NCI-H2029 treated with DMSO at 0.1 percent for 48 hours (cell line): ENCODE measurements at places on chromosomes 7 and 10.

GRCh38 chr10:6580279-6581029, 378 bp upstream of the PRKCQ start:
- DNase-seq: no peak

DNA sequence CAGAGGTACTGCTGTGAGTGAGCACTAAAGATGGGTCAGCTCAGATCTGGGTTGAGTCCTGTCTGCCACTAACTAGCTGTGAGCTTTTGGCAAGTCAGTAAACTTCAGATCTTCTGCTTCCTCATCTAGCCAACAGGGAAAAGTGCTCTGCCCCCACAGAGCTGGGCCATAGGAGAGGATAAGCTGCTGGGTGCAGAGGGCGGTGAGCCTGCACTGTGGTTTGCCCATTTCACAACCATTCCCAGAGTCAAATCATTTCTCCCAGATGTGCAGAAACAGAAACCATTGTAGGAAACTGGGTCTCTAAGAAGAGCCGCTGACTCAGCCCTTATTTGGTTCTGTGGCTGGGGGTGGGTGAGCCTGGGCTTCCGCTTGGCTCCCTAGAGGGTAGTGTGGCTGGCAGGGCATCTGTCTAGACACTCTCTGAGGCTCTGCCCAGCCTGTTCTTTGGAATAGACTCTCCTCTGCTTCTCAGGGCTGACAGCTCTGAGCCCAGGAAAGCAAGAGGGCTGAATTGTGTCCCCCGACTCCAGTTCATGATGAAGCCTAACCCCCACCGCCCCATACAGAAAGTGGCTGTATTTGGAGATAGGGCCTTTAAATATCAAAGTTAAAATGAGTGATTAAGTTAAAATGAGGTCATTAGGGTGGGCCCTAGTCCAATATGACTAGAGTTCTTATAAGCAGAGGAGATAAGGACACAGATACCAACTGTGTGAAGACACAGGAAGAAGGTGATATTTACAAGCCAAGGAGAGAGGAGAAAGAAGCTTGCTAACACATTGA, 29.5 kb upstream of the ARHGAP22 start:
- no peak for DNase-seq

GRCh38 chr10:71589617-71590551, 129.7 kb downstream of the C10orf105 start:
- peak; percentile 43 for DNase-seq

DNA sequence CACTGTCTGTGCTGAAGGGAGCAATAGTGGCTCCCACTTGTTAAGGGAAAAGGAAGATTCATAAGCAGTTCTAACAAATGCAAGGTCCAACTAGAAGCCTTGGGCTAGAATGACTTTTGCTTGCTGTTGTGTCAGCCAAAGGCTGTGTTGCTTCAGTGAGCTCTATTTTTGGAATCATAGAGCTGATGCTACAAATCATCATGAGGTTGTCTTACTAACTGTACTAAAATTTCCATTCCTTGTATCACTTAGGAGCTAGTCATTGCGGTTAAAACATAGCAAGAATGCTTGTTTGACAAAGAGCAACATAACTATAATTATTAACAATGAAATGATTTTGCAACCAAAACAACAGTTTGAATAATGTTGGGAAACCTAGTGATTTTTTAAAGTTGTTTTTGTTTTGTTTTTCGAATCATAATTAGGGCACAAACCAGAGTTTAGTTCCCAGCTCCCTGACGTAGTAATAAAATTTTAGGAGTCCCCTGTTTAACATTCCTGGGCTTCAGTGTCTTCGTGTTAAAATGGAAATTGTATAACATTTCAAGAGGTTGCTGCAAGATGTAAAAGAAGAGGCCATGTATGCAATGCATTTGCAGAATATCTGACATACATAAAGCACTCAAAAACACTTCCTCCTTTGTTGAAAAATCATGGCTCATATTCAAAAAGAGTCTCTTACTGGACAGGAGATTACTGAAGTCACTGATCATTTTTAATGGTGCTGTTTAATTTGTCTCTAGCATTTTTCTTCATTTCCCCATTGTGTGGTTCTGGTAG, 183.4 kb downstream of the MACC1 start:
- no peak for DNase-seq

- DNase-seq: no peak
Observed at GRCh38 chr10:86438091-86438749, 71.6 kb upstream of the GRID1 start.

DNA sequence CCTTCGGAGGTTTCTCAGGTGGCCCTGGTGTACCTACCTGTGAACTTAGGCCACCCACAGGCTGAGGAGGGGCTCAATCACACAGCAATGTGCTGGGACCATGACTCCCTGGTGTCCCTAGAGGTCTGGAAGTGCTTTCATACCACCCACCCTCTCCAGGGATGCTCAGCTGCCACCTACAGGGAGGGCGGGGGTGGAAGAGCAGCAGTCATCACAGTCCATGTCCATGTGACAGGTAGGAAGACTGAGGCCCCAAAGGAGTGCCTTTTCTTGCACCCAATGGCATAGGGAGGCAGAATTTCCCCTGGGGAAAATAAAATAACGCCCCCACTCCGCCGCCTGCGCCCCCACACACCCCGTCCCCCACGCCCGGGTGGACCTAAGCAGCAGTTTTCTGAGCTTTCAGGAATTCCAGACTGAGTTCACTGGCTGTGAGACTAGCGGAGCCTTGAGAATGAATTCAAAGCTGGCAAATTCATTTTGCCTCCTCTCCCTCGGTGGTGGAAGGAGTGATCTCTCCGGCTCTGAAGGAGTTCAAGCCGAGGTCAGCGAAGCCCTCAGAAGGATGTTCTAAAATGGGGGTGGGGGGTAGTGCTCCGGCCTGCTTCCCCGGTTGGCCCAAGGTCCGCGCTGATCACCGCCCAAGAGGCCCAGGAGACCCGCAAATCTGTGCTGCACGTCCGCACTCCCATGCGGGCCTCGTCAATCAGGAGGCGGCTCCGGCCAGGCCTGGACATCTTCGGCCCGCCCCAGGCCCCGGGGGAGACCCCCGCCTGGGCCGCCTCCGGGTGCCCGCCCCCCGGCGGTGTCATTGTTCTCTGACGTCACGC, 2.1 kb upstream of the ZMIZ1 start:
- DNase-seq: no peak

DNA sequence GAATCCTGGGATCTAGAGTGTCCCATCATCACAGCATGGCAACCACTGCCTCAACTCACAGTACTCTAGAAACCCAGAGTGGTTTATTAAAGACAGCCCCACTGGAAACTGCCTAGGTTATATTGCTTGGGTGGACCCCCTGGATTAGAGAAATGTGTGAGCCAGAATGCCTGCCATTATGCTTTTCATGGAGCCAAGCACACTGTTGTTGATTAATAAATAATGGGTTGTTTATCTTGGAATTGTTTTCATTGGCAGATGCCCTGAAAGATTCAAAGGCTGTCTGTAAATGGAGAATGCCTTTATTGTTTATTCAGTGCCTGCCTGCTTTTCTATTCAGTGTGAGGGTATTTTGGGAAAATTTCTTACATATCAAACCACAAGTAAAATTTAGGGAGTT, 52.1 kb downstream of the GNAI1 start:
- no peak for DNase-seq

DNA sequence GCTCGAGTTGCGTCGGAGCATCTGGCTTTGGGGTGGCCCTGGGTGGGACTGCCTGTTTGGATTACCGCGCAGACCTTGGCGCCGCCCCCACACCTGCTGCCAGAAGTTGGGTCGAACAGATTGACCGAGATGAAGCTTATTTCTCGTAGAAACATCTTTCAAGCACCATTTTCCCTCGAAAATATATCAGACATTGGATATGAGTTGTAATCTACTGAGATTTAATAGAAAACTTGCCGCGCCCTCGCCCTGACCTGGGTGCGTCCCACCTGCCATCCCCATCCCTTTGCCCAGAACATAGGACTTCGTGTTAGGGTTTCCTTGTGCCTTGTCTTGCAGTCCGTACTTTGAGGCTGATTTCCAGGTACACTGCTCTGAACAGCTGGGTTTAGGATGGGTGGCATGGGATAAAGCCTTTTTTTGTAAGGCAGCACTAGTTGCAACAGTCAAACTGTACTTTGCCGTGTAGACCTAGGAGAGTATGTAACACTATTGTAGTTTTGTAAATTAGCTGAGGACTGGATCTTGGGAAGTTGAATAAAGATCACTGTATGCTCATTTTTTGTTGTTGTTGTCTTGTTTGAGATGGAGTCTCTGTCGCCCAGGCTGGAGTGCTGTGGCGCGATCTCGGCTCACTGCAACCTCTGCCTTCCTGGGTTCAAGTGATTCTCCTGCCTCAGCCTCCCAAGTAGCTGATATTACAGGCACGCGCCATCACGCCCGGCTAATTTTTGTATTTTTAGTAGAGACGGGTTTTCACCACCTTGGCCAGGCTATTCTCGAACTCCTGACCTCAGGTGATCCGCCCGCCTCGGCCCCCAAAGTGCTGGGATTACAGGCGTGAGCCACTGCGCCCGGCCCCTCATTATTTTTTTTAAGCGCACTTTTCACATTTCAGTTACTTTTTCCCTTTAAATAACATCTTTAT, 978 bp downstream of the OGDH start:
- DNase-seq: no peak

DNA sequence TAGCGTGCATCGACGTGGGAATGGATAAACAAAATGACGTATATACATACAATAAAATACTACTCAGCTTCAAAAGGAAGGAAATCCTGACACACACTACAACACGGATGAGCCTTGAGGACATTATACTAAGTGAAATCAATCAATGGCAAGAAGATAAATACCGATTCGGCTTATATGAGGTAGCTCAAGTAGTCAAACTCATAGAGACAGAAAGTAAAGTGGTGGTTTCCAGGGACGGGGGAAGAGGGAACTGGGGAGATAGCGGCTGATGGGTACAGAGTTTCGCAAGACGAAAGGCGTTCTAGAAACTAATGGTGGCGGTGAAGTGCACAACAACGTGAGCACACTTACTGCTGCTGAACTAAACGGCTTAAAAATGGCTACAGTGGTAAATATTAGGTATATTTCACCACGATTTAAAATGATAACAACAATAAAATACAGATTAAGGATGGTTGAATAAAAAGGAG, 516.7 kb downstream of the PARD3 start:
- no peak for DNase-seq

GRCh38 chr7:157634401-157635147, 297.8 kb downstream of the DNAJB6 start:
- no peak for DNase-seq

- DNase-seq: no peak
Observed at GRCh38 chr7:88789480-88790064, 6.0 kb downstream of the TEX47 start.

GRCh38 chr10:124993736-124994451, 52.0 kb downstream of the ZRANB1 start:
- DNase-seq: no peak

- no peak for DNase-seq
Observed at GRCh38 chr7:66016131-66016461, 34.1 kb upstream of the GUSB start.

DNA sequence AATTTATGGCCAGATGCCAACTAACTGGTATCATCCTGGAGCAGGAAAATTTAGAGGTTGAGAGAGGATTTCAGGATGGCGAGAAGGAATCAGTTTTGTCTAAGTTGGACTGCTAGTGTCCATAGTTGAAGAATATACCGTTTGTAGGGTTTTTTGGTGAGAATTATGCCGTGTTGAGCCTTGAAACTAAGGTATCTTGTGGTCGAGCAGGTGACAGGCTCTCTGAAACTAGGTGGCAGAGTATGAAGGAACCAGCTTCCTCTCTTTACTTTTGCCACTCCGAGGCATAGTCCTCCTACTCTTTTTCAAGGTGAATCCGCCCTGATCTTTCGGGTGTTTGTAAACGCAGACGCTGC, 9.7 kb downstream of the MDFIC start:
- DNase-seq: no peak

DNA sequence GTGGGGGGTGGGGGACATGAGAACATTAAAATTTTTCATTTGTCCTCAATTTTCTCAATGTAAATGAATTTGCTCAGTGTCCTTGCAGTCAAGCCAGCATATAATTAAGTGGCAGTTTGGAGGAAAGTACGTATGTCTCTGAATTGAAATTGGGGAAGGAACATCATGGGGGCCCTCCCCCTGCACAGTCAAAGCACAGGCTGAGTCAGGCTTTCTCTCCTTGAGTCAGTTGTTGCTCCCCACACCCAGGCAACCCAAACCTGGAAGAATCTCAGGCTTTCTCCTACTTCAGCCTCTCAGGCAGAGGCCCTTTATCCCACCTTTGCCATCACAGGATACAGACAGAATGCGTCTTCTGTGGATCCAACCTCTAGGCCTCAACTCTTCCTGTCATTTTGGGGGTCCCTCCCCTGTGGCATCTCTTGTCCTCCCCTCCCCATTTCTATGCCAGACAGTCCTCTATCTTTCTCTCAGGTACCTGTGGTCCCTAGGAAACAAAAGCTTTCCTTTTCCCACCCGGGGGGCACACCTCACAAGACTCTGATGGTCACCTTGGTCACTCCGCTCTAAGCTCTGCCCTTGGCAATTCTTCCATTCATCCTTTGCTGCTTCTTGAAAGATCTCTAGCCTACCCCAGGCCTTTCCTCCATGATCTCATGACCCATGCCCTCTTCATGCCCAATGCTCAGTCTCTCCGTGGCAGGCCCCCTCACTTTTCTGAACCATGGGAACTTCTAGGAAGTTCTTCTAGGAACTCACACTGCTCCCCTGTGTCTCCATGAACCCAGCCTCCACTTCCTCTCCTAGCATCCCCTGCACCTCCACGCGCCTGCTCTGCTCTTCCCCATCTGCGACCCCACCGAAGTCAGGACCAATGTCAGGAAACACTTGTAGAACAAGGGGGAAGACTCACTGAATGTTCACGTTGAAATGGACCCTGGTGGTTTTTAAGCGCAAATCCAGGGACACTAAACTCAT, 40.4 kb downstream of the CREB3L2 start:
- DNase-seq: no peak

DNA sequence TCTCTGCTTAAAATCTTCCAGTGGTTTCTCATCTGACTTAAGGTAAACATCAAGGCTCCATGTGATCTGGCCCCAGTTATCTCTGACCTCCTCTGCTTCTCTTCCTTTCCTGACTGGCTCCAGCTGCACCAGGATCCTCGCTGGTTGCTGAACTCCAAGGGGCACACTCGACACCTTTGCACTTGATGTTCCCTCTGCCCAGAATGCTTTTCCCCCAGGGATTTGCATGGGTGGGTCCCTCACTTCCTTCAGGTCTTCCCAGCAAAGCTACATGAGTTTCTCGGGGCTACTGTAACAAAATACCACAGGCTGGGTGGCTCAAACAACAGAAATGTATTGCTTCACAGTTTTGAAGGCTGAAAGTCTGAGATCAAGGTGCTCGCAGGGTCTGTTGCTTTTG, 166.0 kb upstream of the CDCA7L start:
- no peak for DNase-seq

- DNase-seq: peak; percentile 58
Observed at GRCh38 chr7:101507791-101508252, 121.3 kb downstream of the MYL10 start.

DNA sequence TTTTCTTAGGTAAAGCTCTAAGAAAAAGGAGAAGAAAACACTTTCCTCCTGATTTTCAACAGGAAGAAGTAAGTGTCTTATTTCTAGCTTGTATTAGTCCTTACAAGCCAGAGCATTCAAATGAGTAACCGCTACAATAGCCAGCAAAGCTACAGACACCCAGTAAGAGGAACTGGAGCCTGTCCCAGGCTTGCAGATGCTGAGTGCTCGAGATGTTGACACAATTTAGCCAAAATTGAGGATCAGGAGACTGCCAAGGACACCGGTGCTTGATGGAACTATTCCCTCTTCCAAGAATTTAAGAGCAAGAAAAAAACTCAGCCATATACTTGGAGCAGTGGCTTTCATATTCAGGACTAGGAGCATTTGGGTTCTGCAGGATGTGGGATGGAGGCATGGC, 149.3 kb upstream of the DPP6 start:
- DNase-seq: no peak

GRCh38 chr10:72009425-72010081, 45.4 kb downstream of the CHST3 start:
- no peak for DNase-seq

GRCh38 chr10:98950106-98950505, 285.5 kb downstream of the HPSE2 start:
- no peak for DNase-seq
